ENCODE measurements at places on chromosomes 6 and 20. TPM values are rescaled to one million over a fixed set of nuclear protein-coding genes. Genes with fewer than 3 reads are reported as not detected.

KIF25 gene
- total RNA-seq, result not detected

DNA sequence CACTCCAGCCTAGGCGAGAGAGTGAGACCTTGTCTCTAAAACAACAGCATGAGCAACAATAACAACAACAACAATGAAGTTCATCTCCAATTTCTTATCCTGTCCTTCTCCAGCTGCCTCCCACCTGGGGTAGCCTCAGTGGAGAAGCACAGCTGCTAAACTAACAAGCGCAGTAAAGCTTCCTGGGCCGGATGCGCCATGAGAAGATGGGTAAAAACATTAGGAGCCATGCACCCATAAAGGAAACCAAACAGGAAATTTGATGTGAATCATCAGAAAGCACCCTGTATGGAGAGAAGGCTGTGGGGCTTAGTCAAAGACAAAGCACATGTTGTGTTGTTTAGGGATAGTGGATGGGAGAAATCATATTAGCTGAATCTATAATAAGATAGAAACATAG is 61.1 kb upstream of the CCN6 start:
- no peak overlapping the region for H3K27ac ChIP-seq
- no peaks in the 10 kb centered on the region for H3K27me3 ChIP-seq
- peaks cover 30% of the 10 kb centered on the region for H3K4me1 ChIP-seq

GRCh38 chr20:50859161-50859560 is 64.3 kb downstream of the BCAS4 start:
- no peak for DNase-seq
- no peak overlapping the region for H3K4me3 ChIP-seq
- no peak overlapping the region for H3K27ac ChIP-seq
- H3K4me1 ChIP-seq, result no peaks in the 10 kb centered on the region
- no peaks in the 10 kb centered on the region for H3K27me3 ChIP-seq

TGM3 gene
- total RNA-seq, result not detected

DNA sequence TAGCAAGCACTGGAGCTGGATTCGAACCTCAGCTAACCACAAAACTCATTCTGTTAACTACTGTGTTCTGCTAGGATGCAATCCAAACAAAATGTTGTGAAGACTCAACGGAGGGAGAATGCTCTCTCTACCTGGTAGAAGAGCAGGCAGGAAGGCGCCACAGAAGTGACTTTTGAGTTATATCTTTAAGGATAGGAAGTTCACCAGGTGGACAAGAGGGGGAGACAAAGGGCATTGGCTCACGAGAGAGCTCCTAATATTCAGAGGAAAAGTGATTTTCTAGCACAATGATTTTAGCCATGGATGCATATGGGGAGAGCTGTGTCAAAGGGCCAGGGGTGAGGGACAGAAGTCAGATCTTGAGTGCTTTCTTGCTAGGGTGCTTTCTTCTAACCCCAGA is 108.4 kb upstream of the MAFB start:
- H3K27me3 ChIP-seq, result peaks cover 40% of the 10 kb centered on the region
- H3K36me3 ChIP-seq, result no peaks in the 10 kb centered on the region
- no peaks in the 10 kb centered on the region for H3K4me1 ChIP-seq
- no peak overlapping the region for H3K4me3 ChIP-seq
- no peak overlapping the region for H3K27ac ChIP-seq
